ENCODE measurements at places on chromosomes 5 and 9.

GRCh38 chr5:144356489-144356888 lies 185.8 kb downstream of the KCTD16 start:
- no peak for DNase-seq

DNA sequence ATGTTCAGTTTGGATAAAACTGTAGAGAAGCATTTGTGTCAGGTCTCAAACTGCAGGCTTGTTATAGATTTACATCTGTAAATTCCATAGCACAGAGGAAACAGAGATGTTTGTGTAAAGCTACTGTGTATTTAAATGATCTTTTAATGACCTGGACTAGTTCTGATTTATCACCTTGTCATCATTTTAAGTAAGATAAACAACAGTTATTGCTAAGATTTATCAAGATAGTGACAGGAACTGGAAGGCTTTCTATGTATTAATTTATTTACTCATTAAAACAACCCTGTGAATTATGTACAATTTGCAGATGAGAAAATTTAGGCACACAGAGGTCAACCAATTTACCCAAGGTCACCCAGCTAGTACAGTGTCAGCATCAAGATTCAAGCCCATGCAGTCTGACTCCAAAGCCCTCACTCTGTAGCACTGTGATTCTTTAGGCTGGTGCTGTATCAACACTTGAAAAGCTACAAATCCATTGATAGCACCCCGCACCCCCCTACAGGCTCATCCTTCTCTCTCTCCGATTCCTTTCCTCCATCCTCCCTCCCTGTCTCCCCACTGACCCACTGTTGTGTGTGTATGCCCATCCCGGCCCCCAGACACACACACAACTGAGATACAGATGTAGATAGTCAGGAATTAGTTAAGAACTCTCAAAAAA lies 184.5 kb downstream of the FBN2 start:
- DNase-seq = no peak

- DNase-seq = no peak
These were observed 115.1 kb downstream of the PCSK1 start for GRCh38 chr5:96317945-96318344.

DNA sequence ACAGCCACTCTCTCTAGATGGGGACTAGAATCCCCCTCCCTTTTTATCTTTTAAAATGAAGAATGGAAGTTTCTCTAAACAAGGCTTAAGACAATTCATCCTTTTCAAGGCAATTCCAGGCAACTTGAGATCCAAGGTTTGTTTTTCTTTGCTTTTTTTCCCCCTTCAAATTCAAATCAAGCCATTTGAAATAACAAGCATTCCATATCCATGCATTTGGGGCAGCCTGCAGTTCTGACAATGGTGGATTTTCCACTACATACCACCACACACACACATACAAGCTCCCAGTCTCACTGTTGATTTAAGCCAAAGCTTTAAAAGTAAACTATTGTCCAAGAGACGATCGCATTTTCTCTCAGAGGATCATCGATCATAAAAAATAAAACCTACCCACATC lies 424 bp downstream of the INSYN2B start:
- DNase-seq = no peak

DNA sequence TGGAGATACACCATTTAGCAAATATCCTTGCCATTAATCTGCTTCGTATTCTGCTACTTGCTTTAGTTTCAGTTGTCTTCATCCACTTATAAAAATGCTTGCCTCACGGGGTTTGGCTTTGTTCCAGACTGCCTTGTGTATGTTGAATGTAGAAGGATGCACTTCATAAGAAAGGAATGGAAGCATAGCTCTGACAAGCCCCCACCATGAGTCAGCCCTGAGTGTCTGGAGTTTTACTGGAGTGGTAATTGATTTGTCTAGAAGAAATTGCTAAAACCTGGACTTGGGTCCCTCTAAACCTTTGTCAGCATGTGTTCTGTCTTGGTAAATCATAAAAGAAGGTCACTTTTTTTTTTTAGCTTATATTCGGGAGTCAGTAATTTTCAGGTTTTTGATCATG lies 4.6 kb downstream of the TEX48 start:
- no peak for DNase-seq

DNA sequence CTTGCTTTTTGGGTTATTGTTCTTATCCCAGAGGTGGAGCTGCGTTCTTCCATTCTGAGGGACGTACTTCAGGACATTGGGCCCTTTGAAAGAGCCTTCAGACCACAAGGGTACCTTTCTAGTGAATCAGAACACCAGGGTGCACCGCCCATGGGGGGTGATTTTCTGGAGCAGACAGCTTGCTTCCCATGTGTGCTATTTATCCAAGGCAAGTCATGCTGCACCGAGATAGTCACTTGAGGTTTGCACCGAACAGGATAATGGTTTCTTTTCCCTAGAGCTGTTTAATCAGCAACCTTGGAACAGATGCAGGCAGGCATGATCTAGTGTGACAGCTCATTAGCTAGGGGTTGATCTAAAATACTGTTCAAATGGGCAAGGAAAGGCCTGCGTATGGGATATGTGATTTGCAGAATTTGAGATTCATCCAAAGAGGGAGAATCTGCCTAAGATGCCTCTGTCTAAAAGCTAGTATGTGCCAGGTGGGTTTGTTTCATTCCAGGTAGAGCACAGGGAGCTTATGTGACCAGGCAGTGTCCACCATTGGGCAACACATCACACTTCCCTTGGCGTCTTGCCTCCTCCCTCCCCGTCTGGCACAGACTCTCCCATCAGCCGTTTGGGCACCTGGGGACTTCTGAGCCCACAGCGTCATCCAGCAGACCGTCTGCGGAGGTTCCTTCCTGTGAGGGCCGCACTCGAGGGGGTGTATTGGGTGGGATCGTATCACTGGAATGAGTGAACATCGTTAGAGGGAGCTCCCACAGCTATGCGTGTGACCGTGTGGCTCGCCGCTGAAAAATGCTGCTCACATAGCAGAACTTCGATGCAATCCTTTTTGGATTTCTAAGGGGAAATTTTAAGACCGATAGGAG lies 23.0 kb downstream of the ABL1 start:
- no peak for DNase-seq

GRCh38 chr5:18984559-18985080 lies 1003.4 kb downstream of the CDH18 start:
- DNase-seq = no peak

- DNase-seq = no peak
These were observed 3.6 kb upstream of the B4GALT1 start for GRCh38 chr9:33170464-33171415.

DNA sequence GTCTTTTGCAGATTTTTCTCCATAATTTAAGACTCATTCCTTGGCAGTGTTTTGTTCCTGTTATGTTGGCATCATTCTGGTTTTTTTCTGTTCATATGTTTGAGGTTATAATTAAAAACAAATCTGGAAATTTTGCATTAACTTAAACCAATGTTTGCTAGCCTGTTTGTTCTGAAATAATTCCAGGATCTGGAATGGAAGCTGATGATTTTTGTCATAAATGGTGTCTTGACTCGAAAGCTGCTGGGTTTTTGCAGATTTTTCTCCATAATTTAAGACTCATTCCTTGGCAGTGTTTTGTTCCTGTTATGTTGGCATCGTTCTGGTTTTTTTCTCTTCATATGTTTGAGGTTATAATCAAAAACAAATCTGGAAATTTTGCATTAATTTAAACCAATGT lies 318.7 kb upstream of the IRX4 start:
- DNase-seq = no peak

- DNase-seq = no peak
These were observed 126.1 kb upstream of the PAPPA start for GRCh38 chr9:116027511-116027910.

DNA sequence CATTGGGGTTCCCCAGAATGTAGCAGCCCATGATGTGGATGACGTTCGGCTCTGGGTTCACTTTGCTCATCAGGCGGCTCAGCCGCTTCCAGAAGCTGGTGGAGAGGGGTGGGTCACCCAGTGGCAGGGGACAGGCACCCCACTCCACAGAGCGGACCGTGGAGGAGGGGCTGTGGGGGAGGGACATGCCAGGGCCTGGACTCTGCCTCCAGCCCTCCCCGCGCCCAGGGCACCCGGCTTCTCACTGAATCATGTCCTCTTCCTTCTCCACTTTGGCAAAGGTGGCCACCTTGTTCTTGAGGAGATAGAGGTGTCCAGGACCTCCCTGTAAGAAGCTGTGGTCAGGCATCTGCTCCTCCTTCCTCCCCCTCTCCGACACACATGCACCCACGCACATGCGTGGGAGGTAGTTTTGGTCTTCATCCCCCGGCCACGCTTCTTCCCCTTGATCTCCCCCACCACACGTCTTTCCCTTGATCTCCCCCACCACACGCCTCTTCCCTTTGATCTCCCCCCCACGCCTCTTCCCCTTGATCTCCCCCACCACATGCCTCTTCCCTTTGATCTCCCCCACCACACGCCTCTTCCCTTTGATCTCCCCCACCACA lies 8.9 kb upstream of the ENTPD8 start:
- DNase-seq = peak; percentile 63

GRCh38 chr5:9831823-9832222 lies 201.7 kb upstream of the TAS2R1 start:
- DNase-seq = no peak

DNA sequence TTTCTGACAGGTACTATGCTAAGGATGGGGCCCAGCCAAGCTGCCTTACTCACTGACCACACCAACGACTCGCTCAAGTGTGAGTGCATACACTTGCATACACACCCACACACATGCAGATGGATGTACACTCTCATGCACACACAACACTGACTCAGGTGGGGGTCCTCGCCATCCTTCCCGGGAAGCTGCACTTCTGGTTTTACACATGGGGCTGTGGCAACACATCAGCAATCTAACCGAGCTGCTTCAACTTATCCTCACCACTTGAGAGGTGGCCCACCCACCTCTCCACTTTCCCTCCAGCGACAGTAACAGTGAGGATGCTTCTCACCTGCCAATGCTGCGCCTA lies 67.2 kb upstream of the SLC25A51 start:
- no peak for DNase-seq

DNA sequence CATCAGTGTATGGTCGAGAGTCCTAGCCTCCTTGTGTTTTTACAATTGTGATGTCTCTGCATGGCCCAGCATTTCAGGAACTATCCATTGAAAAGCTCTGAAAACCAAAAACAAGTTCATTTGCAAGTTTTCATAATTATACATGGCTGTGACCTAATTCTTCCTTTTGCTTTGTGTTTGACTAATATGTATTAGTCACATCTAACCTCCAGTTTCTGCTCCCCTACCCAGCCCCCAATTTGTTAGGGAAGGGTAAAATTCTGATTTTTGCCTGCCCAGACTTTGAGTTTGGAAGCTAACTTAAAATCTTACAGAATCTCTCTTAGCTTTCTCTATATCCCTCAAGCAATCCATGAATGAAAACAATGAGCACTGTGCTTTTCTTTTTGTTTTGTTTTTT lies 128.2 kb upstream of the SEMA6A start:
- DNase-seq = no peak

DNA sequence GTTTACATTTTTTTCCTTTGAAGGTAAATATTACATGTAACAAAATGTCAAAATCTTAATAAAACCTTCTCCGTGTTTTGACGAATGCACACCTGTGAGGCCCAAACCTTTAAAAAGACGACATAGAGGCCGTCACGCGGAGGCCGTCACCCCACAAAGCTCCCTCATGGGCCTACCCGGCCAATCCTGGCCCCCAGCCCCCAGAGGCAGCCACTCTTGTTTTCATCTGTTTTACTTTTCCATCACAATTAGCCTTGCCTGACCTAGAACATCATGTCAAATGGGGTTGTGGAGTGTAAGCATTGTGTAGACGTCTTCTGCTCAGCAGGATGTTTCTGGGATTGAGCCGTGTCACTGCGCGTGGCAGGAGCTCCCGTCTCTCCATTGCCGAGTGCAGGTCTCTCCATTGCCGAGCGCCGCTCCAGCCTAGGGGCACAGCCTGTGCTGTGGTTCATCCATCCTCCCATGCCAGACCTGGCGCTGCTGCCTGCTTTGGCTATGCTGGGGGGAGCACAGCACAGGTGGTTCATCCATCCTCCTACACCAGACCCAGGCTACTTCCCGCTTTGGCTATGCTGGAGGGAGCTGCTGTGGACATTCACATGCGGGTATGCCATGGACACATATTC lies 52.2 kb upstream of the IRX4 start:
- DNase-seq = no peak

DNA sequence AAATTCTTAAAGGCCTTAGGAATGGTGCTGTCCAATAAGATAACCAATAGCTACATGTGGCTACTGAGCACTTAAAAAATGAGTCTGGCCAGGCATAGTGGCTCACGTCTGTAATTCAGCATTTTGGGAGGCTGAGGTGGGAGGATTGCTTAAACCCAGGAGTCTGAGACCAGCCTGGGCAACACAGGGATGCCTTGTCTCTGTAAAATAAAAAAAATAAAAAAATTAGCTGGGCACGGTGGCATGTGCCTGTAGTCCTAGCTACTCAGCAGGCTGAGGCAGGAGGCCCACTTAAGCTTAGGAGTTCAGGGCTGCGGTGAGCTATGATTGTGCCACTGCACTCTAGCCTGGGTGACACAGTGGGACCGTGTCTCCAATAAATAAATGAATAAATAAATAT lies 1.3 kb upstream of the SLC22A5 start:
- no peak for DNase-seq

GRCh38 chr9:1353291-1353690 lies 303.1 kb downstream of the DMRT2 start:
- DNase-seq = no peak

DNA sequence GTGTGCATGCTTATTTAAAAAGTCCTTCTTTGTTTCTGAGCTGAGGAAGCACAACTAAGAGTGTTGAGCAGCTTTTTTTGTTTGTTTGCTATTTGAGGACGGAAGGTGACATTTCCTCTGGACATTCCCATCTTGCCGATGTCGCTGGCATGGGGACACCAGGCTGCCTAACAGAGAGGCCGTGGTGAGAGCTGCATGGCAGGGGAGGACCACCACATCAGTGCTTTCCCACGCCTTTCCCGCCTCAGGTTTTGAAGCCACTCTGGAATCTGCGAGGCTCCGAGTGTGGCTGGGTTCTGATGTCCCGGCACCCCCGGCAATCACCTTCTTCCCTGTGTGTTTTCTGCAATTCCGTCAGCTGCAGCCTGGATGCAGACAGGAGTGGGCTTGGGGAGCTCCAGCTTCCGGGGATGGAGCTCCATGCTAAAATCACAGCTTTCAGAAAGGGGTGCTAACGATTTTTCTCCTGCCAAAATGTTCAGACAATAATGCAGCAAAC lies 259.8 kb upstream of the IRX4 start:
- no peak for DNase-seq

DNA sequence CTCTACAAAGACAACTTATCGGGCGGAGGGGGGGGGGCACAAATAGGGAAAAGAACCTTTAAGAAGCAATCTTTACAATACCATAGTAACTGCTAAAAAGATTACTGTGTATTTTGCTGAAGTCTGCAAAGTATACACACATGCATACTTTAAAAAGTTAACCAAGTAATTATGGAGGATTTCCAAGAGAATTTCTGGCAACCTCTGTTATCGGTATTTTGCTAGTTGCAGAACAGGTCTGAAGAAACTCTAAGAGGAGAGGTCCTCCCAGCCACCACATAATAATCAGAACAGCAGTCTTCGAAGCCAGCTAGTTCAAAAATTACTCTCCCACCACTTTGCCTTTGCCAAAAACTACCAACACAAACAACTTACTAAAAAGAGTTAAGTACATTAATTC lies 56.1 kb downstream of the UBAP2 start:
- no peak for DNase-seq

All from activated T-cell treated with anti-CD3 and anti-CD28 coated beads for 4 hours (primary cell).